Cerebellar nuclear complex (tissue), 1 donor: ENCODE measurements at places on chromosomes 5 and 9.

DNA sequence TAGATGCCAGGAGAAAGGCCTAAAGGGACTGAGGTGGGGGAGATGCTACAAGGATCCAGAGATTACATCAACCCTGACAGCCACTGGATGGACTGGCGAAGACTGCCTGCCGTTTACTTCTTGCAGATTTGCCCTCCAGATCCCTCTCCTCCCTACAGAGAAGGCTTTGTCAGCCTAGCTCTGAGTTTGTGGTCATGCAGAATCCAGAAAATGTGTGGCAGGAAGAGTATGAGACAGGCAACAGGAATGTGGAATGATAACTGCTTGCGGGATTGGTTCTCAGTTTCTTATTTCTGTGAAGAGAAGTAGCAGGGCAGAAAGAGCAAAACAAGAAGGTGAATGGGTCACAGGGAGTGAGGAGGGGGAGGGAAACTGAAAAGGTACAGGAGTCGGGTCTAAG lies 129.6 kb downstream of the TLE1 start:
- DNase-seq, result no peak

DNA sequence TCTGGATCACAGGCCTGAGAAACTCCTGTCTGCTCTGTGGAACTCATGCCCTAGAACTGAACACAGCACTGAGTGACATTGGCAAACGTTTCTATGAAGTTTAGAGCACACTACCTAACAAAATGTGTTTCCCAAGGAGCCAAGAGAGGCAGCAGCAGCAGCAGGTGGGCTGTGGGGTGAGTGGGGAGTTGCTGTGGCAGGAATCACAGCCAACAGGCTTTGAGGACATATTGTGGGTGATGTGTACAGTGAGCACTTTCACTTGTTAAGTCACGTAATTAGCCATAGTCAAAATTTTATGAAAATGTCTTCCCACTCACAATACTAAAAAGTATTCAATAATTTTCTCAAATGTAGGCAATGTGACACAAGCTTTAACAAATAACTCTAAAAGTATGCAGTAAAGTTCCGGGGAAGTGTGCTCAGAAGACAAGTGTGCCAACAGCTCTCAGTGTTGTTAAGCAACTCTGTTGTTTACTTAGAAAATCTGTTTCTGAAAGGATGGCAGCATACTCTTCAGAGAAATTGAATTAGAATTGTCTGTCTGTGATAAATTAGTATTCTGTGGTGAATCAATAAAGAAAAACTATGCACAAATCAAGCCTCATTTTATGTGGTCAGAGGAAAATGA lies 482.1 kb downstream of the SEMA5A start:
- no peak for DNase-seq

DNA sequence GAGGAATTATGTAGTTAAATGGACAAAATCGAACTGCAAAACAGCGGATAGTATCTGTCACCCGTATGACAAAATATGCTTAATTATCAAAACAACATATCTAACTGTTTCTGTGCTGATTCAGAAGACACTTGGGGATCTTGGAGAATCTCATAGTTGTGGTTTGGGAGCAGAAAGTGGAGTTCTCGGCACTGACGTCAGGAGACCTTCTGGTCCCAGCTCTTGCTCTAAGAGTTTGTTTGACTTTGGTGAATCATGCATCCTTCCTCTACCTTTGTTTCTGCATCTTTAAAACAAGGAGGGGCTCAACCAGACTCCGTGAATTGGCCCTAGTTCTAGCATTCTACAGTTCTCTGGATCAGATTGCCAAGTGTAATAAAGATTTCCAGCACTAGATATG lies 37.0 kb upstream of the TAF1L start:
- DNase-seq, result no peak

DNA sequence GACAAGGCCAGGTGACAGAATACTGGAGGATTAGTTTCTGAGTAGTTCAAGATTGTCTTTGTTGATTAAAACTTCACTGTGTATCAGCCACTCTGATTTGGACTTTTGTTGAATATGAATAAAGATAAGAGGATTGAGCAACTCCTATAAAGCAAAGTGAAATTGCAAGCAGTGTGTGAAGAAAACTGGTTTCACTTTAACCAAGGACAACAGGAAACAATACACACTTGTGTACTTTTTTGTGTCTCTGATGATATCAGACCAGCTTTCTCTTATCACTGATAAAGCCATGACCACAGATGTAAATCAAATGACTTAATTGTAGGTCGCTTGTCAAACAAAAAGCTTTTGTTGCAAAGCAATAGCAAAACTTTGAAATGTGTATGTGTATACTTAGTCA lies 268.6 kb downstream of the FER start:
- no peak for DNase-seq

DNA sequence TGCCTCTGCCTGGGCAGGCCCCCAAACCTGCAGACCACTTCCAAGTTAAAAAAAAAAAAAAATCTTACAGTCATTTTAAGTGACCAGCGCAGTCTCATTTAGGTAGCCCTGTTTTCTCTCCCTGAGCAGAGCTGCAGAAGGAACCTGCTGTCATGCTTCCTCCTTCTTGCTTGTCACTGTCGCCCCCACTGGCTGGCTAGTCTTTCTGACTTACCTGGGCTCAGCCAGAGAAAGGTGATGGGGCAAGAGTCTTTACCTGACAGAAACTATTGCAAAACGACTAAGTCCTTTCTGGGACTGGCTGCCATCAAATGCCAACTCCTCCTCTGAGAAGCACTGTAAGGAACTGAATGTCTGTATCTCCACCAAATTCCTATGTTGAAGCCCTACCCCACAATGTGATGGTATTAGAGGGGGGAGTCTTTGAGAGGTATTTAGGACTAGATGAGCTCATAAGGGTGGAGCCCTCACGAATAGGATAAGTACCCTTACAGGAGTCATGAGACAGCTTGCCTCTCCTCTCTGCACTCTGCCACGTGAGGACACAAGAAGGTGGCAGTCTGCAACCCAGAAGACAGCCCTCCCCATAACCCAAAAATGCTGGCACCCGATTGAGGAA lies 58.4 kb upstream of the SHC3 start:
- DNase-seq, result no peak

GRCh38 chr9:84937180-84937579 lies 267.7 kb downstream of the NTRK2 start:
- DNase-seq, result no peak
